ENCODE measurements at places on chromosomes 5 and 9.

DNA sequence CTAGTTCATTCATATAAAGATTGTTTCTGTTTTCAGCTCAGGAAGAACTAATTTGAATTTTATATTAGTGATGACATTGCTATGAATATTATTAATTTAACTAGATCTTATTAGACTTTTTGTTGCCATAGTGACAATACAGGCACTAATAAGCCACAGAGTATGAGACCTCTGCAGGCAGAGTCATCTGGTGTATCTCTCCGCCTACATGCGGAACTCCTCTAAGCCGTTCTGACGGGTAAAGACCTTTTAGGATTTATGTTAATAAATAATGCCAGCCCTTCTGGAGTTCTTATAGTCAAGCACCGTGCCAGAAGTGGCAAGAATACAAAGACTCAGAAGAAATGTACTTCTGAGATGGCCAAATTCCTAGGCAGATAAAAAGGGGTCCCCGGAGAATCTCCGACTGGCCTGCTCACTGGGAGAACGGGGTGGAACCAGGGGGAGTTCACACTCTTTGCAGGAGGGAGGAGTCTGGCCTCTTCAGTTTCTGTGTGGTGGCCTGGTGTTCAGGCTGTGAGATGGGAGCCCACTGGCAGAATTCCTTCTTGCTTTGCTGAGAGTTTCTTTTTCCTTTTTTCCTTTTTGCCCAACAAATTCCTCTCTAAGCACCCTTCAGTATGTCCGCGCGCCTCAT lies 85.1 kb upstream of the IL12B start:
- DNase-seq = no peak

- DNase-seq = no peak
These were observed 23.6 kb upstream of the CSF1R start for GRCh38 chr5:150109921-150110320.

DNA sequence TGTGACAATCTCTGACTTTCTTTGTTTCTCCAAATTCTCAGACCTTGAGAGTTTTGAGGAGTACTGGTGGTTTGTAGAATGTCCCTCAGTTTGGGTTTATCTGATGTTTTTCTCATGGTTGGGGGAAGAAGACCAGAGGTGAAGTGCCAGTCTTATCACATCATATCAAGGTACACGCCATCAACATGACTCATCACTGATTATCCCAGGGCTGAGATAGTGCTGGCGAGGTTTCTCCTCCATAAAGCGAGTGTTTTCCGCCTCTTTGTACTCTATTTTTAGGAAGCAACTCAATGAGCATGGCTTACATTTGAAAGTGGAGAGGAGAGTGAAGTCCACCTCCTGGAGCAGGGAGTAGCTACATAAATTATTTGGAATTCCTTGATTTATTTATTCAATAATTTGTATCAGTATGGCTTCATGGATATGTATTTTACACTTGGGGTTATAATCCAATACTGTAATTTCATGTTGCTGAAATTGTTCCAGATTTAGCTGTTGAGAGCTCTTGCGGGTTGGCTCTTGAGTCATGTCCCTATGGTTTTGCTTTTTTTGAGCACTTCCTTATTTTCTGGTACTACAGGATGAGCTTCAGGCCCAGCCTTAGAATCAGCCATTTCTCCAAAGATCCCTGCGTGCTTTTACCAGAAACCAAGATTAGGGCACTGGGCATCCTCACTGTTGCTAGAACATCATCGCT lies 23.9 kb downstream of the DCANP1 start:
- DNase-seq = no peak

DNA sequence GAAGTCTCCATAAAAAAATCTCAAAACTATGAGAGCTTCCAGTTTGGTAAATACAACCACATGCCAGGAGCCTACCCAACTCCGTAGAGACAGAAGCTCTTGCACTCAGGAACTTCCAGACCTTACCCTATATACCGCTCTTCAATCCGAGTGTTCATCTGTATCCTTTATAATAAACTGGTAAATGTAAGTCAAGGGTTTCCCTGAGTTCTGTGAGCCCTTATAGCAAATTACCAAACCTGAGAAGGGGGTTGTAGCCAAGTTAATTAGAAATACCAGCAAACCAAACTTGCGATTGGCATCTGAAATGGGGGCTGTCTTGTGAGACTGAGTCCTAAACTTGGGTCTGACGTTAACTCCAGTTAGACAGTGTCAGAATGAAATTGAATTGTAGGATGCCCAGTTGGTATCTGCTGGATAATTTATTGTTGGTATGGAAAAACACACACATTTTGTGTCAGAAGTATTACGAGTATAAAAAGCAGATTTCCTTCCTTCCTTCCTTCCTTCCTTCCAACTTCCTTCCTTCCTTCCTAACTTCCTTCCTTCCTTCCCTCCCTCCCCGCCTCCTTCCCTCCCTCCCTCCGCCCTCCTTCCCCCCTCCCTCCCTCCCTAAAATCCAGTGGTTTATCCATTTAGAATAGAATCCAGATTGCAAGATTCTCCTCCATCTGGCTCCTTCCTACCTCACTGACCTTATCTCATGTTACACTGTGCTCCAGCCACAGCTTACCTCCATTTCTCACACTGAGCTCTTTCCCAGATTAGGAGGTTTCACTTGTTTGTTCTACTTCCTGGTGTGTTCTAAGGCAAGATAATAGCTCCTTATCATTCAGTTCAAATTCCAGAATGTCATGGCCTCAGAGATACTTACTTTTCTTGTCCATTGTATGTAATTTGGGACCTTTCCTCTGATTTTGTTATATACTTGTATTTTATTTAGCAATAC lies 196.7 kb downstream of the WDR70 start:
- DNase-seq = no peak

DNA sequence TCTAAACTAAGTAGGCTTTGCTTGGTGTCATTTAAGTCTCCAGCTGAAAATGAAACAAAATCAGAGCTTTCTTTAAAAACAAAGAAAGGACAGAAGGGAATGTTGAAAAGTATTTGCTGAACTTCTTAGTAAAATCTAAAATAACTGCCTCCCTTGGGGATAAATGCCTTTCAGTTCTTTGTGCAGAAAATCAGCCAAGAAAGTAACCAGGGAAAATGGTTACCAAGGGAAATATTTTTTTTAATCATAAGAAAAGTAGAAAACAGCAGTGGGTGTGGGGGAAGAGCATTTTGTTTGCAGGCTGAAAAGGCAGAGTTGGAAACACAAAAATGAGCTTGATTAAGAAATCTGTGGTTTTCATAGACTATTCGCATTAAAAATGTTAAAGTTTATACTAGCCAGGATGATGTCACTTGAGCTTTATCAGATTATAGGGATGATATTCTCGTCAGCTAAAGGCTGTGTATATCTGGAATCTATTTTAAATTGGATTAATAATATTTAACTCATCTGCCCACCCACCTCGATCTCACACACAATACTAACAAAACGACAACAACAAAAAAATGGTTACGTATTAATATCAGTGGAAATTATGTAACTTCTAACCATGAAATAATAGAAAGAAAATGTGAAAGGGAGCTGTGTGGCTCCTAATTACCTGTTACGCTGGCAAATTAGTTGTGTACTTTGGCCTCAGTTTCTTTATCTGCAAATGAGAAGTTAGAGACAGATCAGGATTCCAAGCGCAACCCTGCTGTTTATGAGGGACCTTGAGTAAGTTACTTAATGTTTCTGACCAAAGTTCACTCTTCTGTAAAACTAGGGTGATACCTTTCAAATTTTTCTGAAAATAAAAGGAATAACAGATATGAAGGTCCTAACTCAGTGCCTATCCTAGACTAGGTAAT lies at the start of gene ECM2:
TSS of gene ECM2 (minus strand) at position 51 of the 911 bp plus-strand sequence. CDS start 13,124 bp downstream, outside the sequence.
- no peak for DNase-seq

DNA sequence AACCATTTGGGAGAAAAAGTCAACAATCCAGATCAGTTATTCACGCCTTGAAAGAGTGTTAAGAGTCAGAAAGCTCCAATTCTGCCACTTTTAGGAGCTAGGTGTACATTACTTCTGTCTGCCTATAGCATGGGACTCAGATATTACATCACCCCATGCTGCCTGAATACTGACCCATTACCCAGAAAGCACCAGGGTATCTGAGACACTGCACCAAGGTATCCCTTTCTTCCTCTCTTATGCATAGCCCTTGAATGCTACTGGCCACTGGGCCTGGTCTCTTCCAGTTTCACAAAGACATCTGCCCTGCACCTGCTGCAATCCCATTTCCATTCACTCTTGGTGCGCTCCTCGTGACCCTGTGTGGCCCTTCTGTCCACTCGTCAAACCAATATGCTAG lies 2.6 kb downstream of the STRBP start:
- DNase-seq = no peak

DNA sequence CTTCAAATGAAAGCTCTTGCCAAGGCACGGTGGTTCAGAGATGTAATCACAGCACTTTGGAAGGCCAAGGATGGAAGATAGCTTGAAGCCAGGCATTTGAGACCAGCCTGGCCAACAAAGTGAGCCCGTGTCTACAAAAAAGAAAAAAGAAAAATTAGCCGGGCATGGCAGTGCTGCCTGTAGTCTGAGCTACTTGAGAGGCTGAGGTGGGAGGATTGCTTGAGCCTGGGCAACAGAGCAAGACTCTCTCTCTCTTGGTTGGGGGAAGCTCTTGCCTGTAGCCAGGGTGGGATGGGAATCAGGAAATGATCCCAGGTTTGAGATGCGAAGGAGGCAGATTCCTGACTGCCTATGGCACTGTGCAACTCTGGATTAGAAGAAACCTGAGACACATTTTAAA lies 62.1 kb downstream of the IL6ST start:
- no peak for DNase-seq

DNA sequence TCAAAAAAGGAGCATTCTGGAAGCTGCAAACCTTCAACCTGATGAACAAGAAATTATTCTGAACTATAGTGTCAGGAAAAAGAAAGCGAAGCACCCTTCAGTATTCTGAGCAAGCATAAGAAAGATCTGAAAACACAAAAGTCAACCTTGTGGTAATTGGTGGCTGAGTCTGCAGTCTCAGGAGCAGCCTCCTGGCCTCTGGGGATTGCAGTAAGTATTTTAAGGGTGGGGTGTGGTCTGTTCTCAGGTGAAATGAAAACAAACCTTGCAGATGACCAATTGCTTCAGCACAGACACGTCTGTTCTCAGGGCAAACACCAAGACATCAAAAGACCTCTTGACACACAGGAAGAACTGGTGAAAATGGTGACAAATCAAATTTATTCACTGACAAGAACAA lies 147.8 kb upstream of the RAPGEF1 start:
- DNase-seq = no peak

- DNase-seq = no peak
These were observed 76.5 kb downstream of the DAP start for GRCh38 chr5:10684303-10685086.

GRCh38 chr9:97921959-97922724 lies at the start of gene TRMO:
Gene TRMO, minus strand, starts transcription at chr9:97922500. Its CDS starts 7 bp downstream, at chr9:97922493.
- peak; percentile 97 for DNase-seq

DNA sequence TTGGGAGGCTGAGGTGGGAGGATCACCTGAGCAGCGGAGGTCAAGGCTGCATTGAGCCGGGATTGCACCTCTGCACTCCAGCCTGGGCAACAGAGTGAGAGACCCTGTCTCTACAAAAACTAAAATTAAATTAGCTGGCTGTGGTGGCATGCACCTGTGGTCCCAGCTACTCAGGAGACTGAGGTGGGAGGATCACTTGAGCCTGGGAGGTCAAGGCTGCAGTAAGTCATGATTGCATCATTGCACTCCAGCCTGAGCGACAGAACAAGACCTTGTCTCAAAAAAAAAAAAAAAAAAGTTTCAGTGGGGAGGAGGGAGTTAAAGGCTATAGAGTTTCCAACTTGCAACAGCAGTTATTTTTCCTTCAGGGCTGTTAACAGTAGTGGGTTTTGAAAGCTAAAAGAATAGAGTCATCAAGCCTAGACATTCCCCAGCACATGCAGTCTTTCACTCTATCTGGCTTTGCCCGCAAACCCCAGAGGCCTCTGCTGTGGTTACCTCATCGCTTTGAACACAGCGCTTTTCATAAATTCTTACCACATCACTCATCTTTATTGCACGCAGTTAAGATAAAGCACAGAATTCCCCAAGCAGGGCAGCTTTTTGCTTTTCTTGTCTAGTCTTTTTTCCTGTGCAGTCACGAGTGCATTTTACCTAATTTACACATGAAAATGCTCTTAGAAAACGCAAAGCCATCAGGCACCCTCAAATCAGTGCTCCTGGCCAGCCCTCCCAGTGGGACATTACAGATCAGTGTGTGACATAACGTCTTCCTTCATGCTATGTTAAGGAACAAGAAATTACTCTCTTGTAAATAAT lies 8.7 kb upstream of the SLC2A8 start:
- no peak for DNase-seq

- DNase-seq = no peak
These were observed 120.1 kb downstream of the SNX18 start for GRCh38 chr5:54637654-54638053.

- DNase-seq = peak; percentile 26
These were observed 1.5 kb downstream of the CDC42SE2 start for GRCh38 chr5:131265311-131265803.

DNA sequence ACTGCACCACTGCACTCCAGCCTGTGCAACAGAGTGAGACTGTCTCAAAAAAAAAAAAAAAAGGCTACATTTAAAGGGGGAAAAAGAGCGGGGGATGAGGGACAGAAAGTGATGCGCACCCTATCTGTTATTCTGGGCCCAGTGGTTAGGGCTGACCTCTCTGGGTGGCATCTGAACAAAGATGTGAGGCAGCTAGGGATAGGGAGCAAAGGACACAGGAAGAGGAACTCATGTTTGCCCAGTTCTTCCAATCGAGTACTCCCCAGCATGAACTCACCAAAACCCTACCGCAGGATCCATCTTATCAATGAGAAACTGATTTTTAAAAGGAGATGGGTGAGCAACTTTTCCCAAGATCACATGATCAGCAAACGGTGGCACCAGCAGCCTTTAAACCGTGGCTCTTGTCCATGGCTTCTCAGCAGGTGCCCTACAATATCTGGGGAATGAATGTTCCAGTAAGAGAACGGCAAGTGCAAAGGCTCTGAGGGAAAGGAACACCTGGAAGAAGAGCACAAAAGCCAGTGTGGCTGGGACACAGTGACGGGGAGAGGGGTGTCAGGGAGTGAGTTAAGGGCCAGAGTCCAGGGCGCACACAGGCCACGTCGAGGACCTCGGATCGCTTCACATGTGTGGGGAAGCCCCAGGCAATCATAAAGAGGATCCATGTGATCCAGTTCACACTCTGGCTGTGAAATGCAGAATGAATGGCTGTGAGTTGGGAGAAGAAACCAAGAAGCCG lies 22.0 kb downstream of the RAPGEF1 start:
- no peak for DNase-seq

DNA sequence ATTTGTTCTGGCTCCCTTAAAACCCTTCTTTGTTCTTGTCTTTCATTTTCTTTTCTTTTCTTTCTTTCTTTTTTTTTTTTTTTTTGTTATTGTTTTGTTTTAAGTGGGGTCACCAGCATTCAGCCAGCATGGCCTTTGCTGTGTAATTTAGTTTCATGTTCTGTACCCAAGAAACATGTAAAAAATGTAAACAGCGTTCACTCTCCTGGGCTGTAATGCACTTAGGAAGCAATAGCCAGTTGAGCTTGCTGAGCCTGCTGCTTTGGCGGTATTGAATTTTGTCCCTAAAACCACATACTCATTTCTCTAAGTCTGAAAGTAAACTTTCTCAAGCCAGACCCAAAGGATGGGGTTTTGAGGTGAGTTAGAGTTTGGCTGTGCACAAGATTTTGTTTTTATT lies 158.6 kb downstream of the PAPPA start:
- no peak for DNase-seq

- DNase-seq = no peak
These were observed 290.3 kb upstream of the SGCD start for GRCh38 chr5:156036640-156037039.

All from prostate gland (tissue), 2 donors.